ENCODE measurements at places on chromosomes 16 and 17. TPM values are rescaled to one million over a fixed set of nuclear protein-coding genes. Genes with fewer than 3 reads are reported as not detected.

Gene DOC2A
- 0.26 TPM for polyA plus RNA-seq

Gene CX3CL1
- 0.02 TPM for polyA plus RNA-seq

Gene HS3ST2
- polyA plus RNA-seq: not detected

Gene CDRT15
- not detected for polyA plus RNA-seq

Gene FBXW10B
- polyA plus RNA-seq: 1.3 TPM

Gene UTS2R
- polyA plus RNA-seq: not detected

Gene PPM1E
- 0.04 TPM for polyA plus RNA-seq

Gene TBC1D3I
- not detected for polyA plus RNA-seq

Gene MT1G
- 2.4 TPM for polyA plus RNA-seq

Gene TEDC2
- 2.2 TPM for polyA plus RNA-seq

Gene ANKRD11
- 61.8 TPM for polyA plus RNA-seq

Gene TBC1D3C
- not detected for polyA plus RNA-seq

Gene GP1BA
- polyA plus RNA-seq: not detected

Gene LRRC75A
- polyA plus RNA-seq: 1.3 TPM

GRCh38 chr16:80639636-80640035, 98.8 kb downstream of the DYNLRB2 start:
- no peak for DNase-seq

DNA sequence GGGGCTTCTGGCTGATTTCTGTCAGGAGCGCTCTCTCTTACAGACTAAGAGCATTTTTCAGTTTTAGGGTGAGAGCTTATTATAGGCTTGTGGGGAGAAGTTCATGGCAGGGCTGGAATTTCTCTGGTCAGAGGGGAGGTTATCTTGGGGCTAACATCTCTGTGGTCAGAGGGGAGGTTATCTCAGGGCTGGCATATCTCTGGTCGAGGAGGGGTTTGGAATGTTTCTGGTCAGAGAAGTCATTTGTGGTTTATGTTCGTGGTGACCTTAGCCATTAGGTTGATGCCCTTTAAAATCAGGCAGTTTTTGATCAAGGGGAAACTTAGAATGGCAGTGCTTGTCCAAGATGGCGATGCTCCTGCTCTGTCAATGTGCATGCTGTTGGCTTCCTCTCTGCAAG, 10.8 kb upstream of the USP31 start:
- no peak for DNase-seq

DNA sequence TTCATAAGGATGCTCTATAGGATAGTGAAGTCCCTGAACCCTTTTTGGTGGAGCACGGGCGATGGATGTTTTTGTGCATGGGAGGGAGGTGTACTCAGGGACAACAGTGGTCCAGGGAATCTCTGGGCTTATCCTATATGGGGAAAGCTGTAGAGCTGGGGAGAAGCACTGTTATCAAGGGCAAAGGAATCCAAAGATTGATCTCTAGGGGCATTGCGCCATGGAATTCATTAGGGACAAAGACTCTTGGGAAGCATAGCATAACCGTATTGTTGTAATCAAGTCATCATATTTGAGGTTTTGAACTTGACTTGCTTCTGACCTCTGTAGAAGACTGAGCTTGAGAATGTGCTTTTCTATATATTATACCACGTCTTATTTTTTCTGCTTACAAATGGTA, 172.9 kb upstream of the ZFHX3 start:
- DNase-seq: no peak

DNA sequence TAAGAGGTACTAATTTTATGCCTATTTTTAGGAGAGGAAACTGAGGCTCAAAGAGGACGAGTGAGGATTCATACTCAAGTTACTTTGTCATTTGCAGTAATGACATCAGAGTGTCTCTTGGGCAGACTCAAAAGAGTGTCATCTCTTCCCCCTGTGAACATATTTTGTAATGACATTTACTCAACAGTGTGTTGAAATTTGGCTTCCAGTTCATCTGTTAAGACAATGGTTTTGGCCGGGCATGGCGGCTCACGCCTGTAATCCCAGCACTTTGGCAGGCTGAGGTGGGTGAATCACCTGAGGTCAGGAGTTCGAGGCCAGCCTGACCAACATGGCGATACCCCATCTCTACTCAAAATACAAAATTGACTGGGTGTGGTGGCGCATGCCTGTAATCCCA, 28.9 kb downstream of the WFDC1 start:
- no peak for DNase-seq

DNA sequence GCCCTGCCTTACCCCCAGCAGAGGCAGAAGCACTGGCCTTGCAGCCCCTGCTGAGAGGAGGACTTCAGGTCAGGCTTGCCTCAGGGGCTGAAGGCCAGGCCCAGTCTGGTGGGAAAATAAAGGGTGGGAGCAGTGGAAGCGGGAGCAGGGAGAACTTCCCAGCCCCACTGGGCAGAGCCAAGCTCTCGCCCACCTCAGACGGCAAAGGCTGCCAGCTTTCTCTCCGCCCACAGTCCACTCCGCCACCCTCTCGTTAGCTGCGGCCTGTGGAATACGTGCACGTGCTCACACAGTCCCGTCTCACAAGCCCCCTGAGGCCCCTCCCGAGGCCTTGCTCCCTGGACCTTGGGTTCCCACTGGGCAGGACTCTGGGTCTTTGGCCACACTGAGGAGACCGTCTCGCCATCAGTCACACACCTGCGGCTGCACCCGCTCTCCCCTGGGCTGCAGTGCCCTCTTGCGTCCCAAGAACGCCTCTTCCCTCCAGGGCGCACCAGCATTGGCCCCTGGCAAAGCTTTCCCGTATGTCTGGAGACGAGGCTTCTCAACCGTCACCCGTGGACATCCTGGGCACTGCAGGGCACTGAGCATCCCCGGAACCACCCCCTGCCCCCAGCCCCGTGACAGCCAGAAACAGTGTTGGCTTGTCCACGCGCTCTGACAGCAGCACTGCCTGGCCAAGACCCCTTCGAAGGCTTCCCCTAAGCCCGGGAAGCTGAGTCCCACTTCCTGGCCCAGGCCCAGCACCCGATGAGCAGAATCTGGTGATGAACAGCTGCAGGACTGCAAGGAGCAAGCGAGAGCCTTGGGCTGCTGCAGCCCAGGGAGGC, 8.3 kb downstream of the MRPL28 start:
- DNase-seq: no peak

GRCh38 chr16:78869492-78869891, 731.0 kb downstream of the MAF start:
- DNase-seq: no peak

- no peak for DNase-seq
These were observed 208.4 kb downstream of the IRF8 start for GRCh38 chr16:86107215-86107825.

GRCh38 chr17:16085066-16085699, 85.6 kb downstream of the TTC19 start:
- peak; percentile 79 for DNase-seq

- no peak for DNase-seq
These were observed 35.4 kb downstream of the WSCD1 start for GRCh38 chr17:6105649-6106007.

DNA sequence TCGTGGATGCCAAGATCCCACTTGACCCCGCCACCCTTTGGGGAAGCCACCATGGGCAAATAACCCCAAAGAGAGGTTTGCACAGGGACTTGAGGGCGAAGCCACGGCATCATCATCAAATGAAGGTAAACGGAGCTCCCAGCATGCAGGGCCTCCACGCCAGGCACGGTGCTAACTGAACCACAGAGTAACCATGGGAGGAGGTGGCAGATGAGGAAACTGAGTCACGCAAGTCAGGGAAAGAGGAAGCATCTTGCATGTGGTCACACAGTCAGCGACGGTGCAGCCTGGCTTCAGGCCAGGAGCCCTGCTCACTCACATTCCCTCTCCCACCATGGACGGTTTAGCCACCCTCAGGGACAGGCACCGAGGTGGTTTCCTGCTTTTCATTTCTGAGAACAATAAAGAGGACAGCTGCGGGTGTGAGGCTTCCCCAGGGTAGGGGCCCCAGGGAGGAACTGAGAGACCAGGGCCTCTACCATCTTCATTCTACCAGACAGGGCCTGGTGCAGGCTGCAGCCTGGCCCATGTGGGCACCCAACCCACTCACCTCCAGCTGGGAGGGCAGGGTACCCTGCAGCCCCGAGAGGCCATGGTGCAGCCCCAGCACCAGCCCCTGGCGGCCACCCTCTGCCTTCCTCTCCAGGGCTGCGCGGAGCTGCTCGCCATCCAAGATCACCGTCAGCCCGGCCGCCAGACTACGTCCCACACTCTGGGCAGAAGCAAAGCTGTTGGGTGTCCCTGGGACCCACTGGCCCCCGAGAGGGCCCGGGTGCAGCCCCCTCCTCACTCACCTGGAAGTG, 78.3 kb downstream of the RMI2 start:
- no peak for DNase-seq

DNA sequence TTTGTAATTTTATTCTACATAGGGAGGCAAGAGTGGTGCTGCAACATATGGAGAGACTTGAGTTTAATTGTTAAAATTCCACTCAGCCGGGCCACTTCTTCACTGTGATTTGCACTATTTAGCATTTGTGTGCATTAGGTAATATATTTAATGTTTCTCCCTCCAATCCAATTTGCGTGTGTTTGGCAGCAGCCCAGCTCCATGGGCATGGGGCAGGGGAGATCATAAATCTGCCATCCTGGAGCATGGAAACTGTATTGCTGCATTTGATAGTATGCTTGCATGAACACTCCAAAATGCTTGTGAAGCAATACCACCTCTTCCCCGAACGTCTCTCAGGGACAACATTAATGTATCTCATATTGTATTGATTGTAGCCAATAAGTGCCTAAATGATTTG, 339.1 kb upstream of the RBFOX1 start:
- no peak for DNase-seq

DNA sequence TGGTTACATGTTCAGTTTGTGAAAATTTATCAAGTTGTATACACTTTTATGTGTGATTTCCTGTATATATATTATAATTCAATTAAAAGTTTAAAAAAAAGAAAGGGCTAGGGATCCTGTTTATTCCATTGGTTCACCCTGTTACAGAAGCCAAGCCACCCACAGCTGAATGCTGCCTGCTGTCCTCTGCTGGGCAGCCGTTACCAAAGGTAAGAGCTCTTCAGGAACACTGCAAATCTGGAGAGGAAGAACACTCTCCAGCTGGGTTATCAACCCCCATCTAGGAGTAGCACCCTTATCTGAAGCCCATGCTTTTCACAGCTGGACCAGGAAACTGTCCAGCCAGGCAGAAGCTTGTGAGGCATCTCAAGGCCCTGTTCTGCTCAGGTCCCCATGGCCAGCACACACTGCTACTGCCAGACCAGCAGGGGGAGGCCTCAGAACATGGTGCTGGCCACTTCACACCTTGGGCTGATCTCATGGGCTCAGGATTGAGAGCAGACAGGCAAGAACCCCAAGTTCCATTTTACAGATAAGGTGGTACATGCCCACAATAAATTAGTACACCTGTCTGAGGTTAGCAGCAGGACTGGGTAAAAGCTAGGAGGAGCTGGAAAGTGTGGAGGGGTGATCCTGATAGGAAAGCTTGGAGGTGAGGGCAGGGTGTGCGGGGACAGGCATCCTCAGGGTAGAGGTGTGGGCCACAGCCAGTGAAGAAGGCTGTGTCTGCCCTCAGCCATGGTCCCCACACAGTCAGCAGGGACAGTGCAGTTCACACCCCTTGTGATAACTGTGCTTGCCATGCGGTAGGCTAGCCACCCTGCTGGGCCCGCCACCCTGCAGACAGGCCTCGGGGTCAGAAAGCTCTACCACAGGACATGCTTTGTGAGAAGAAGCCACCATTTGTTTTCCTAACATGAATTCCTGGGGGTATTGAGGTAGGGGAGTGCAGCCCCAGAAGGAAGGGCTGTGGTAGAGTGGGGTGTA, 54.3 kb upstream of the SREBF1 start:
- DNase-seq: no peak

- no peak for DNase-seq
These were observed 64.2 kb downstream of the BMERB1 start for GRCh38 chr16:15498427-15499175.

- no peak for DNase-seq
These were observed 400 bp upstream of the CEP112 start for GRCh38 chr17:66192378-66192687.

GRCh38 chr16:53358884-53359283, 75.4 kb upstream of the RBL2 start:
- DNase-seq: no peak

- DNase-seq: no peak
These were observed 10.2 kb downstream of the RSPRY1 start for GRCh38 chr16:57196286-57196685.

GRCh38 chr17:80362428-80363119, 52.4 kb upstream of the ENDOV start:
- peak; percentile 11 for DNase-seq

- no peak for DNase-seq
These were observed 353.9 kb upstream of the C16orf82 start for GRCh38 chr16:26712876-26713275.

DNA sequence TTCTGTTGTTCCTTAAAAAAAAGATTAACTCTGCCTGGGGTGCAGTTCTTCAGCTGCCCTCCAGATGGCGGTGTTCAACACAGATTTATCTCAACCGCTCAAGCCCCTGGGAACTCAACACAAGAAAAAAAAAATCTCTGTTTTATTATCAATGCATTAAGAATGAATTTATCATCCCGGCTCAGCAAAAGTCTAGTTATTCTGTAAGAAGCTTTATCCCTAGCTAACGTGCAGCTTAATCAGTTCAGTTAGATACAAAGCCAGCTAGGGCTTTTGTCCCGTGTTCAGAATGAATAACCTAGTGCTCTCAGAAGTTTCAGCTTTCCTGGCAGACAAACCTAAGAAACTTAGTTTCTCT, 475.9 kb upstream of the CCL2 start:
- peak; percentile 3 for DNase-seq

DNA sequence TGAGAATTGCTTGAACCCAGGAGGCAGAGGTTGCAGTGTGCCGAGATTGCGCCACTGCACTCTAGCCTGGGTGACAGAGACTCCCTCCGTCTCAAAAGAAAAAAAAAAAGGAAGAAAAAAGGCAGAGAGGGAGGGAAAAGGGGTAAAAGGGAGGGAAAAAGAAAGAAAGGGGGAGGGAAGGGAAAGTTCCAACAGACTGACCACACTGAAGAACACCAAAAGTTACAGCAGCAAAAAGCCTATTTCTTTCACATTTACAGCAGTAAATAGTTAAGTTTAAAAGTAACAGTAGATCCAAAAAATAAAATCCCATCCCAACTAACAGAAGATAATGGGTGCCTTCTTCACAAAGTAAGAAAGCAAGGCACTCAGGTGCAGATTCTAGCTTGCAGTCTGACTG, 36.9 kb upstream of the C17orf78 start:
- no peak for DNase-seq

All from BJ (cell line).